Tibial artery (tissue), 4 donors: ENCODE measurements at places on chromosomes 16 and 17.

GRCh38 chr17:40038882-40039513 lies 15.2 kb downstream of the MED24 start:
- DNase-seq = peak; percentile 91

- no peak for DNase-seq
These were observed 12.6 kb upstream of the ASGR1 start for GRCh38 chr17:7191571-7192270.

DNA sequence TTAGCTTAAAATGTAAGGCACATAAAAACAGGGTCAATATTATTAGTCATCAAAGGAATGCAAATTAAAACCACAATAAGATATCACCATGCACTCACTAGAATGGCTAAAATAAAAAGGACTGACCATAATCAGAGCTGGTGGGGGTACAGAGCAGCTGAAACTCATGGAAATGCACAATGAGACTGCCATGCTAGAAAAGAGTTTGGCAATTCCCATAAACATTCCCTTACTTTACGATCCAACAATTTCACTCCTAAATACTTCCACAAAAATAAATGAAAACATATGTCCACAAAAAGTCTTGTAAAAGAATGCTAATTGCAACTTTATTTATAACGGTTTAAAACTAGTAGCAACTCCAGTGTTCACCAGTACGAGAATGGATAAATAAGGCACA lies 36.1 kb upstream of the ERCC4 start:
- no peak for DNase-seq

DNA sequence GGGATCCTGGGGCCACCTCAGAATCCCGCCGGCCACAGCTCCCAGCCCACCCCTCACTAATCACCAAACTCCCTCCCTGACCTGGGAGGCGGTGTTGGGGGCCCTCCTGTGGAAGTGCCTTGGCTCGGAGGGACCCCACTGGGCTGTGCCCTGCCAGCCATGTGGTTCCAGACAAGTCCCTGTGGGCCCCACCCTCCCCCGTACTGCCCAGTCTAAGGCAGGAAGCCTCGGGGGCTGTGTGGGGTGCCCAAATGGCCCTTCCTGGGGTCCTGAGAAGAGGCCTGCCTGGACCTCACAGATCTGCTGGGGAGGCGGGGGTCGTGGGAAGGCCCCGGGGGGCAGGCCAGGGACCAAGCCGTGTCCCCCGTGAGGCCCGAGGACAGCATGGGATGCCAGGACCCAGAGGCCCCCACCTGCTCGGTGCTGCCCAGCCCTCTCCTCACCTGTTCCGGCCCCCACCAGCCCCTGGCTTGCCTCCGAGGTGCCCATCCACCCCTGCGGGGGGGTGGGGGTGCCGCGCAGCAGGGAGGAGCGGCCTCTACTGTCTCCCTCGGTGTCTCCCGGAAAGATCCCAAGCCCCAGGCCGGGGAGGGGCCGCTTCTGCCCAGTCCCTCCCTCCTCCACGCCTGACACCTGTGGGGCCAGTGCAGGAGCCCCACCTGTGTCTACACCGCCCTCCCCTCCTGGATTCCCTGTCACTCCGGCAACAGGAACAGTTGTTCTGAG lies 9.3 kb upstream of the KREMEN2 start:
- DNase-seq = no peak
